Cardiac fibroblast (primary cell): ENCODE measurements at places on chromosomes 5 and 9.

GRCh38 chr5:110269478-110270142 is 456.9 kb downstream of the TMEM232 start:
- no peak for DNase-seq

- DNase-seq: no peak
Measured at GRCh38 chr9:131302244-131303075, 12.9 kb downstream of the PLPP7 start.

DNA sequence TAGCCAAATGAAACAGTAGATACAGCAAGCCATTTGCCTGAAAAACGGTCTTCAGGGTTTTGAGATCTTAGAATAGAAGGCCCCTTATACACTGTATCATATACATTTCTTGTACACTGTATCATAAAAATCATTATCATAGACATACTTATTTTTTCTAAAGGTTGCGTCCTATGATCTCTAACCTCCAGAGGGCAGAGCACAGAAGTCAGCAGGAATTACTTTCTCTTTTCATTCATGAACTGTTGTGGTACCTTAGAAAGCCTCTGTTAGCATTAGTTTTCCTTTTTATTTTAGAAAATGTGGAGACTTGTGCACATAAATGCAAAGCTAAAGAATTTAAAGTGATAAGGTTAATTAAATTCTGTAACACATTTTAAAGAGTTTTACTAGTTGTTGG is 115.4 kb downstream of the OXCT1 start:
- DNase-seq: peak; percentile 19

- peak; percentile 40 for DNase-seq
Measured at GRCh38 chr5:159504106-159504856, 174.0 kb upstream of the IL12B start.

DNA sequence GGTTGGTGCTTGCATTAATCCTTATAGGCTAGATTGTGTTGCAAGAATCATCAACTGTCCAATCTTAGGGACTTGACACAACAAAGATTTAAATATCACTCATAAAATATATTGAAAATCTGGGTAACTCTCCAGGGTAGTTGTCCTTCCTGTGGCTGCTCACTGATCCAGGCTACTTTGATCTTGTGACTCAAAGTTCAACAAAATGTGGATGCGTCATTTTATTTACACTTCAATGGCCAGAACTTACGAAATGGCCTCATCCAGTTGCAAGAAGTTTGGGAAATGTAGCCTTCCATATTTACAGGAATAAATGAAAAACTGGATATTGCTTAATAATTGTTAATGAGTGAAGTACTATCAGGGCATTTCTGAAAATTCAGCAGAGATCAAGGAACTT is 235.5 kb upstream of the ACTBL2 start:
- DNase-seq: peak; percentile 37

DNA sequence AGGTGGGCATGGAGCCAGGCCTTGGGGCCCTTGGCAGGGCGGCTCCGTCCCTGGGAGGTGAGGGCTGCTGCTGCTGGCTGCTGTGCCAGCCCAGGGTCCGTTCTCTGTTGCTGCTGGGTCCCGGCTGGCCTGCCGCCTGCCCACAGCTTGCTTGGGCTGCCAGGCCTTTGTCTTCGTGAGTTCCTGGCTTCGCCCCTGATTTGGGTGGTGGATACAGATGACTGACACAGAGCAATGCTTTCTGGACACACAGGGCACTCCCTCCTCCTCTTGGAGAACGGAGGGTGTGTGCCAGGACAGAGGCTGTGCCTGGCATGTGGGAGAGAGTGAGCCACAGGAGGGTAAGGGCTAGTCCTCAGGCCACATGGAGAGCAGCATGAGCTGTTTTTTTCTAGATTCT is 166.1 kb downstream of the MACROH2A1 start:
- DNase-seq: no peak
